ENCODE measurements at places on chromosomes 2 and 18. TPM values are rescaled to one million over a fixed set of nuclear protein-coding genes. Genes with fewer than 3 reads are reported as not detected.
A peak's percentile ranks its signal among the peaks of the same experiment; 100 is the strongest.

DNA sequence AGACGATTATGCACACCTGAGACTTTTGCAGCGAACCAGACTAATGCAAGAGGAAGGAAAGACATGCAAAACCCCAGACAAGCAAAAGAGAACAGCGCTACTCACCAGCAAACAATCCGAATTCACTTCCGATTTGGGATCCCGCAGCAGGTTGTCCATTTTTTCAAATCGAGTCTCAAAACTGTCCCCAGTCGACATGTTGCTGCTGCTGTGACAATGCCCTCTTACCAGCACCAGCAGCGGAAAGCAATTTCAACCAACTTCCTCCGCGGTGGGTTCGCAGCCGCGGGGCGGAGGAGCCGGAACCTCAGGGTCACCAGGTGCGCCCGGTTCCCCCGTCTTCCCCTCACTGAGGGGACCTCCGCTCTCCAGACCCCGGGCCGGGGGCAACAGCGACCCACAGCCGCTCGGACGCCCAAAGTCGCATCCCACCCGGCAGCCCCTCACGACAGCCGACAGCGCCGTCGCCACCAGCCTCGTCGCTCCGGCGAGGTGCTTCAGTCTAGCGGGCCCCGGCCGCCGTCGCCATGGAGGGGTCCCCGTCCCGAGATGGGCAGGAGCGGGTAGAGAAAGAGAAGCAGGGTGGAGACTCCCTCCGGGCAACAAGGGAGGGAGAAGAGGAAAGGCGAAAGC is 784 bp downstream of the ROCK1 start:
- DNase-seq: no peak

DNA sequence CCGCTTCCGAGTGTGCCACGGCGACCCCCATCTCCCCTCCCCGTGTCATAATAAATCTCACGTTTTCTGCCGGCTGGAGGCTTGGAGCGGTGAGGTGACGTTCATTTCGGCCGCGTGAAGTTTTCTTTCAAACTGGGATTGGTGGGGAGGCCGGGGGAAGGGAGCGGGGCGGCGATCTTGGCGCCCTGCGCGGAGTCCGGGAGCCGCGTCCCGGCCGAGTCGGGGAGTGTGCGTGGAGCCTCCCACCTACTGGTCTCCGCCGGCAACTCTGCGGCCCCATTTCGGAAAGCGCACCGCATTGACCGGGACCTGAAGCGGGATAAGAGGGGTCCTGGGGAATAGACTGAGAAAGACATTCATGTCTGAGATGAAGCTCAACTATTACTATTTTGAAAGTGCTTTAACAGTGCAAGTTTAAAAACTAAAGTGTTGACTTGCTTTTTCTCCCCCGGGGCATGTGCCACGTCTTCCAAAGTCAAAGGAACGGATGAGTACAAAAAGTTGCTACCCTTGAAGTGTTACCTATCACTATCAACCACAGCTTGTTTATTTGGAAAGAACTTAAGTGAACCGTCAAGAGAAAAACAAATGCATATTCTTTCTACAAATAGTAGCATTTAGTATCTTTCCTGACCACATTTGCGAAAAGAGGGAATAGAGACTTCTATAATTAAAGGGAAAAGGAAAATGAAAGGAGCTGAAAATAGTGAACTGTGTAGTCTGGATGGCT is 818 bp upstream of the IKZF2 start:
- no peak for DNase-seq

- DNase-seq: no peak
These were observed 158.9 kb downstream of the LDLRAD4 start for GRCh38 chr18:13377496-13377895.

GRCh38 chr2:42392191-42392590 is 31.2 kb upstream of the COX7A2L start:
- DNase-seq: peak; percentile 32

DNA sequence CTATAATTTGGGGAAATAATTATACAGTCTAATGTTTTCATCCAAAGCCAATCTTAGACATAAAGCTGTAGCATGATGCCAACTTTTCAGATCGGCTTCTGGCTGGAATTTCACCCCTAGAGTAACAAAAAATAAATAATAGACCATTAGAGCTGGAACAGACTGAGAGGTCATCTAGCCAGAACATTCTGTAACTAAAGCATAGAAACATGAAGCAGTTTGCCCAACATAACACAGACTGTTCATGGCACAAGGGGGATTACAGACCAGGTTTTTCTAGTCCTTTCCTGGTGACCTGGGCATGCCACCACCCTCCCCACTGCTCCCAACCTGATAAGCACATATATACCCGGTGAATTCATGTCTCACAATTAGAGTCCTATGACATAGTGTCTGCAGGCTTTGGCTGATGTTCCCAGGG is 116.4 kb upstream of the PPP1CB start:
- no peak for DNase-seq

- no peak for DNase-seq
These were observed 73.2 kb upstream of the NCKAP5 start for GRCh38 chr2:133641497-133641896.

GRCh38 chr2:27369471-27370025 is 590 bp downstream of the EIF2B4 start:
- no peak for DNase-seq

DNA sequence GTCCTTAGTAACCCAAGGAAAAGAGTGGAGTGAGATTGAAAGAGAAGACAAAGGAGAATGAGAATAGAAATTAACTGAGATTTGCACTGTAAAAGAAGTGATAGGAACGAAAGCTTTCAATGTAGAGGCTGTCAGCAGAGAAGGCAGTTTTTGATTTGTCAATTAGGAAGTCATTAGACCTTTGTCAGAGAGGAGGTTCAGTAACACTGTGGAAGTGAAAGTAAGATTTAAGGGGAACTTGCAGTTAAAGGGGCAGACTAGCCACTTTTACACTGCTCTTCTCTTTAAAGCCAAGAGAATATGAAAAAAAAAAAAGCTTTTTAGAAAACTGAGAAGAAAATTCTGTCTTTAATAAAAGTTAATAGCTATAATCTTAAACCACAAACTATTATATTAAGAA is 11.5 kb upstream of the KYNU start:
- DNase-seq: no peak

DNA sequence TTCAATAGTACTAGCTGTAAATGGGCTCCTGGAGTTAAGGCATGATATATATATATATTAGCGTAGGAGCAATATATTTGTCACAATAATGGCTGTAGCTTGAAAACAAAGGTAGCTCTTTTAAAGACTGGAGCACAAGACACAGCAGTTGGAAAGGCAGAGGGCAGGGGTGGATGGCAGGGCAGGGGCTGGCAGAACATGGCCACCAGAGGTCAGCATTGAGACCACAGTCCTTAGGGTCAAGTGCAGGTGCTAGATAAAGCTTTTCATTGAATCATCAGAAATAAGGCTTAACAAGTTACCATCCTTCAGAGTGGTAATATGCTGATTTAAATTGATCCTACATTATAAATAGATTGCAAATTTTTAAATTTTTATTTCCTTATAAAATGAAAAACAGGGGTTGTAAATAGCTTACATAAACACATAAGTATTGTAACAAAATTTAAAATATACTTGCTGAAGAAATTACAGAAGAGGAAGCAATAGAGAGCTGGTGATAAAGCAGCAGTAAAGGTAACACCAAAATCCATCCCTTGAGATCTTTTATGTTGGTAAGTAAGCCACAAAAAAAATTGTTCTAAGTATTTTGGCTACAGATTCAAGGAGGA is 161.2 kb upstream of the PIEZO2 start:
- no peak for DNase-seq

DNA sequence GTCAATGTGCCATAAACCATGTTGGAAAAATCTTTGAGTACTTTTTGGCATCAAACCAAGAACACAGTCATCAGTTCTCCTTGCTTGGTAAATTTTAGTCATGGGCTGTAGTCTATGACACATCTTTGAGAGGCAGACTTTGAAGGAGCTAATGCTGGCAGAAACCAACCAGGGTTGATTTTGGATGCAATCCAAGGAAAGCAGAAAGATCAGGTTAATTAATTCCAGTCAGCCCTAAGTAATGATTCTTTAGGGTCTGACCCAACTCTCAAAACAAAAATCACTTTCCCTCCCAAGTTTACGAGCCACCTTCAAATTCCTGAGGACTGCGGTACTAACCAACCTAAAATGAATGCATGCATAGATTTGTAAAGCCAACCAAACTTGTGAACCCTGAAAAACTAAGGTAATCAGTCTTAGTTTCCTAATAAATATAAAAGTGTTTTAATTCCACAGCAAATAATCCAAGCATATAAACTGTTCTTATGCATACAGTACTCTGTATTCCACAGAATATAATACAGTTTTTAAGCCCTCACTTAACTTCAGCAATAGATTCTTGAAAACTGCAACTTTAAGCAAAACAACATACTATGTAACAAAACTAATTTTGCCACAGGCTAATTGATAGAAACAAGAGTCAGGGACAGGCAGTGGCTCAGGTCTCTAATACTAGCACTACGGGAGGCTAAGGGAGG is 22.0 kb downstream of the AP1S3 start:
- DNase-seq: no peak

- peak; percentile 65 for DNase-seq
These were observed 70.2 kb upstream of the DAPL1 start for GRCh38 chr2:158724803-158725381.

- DNase-seq: no peak
These were observed 131.8 kb downstream of the KCNH7 start for GRCh38 chr2:162706770-162707169.

DNA sequence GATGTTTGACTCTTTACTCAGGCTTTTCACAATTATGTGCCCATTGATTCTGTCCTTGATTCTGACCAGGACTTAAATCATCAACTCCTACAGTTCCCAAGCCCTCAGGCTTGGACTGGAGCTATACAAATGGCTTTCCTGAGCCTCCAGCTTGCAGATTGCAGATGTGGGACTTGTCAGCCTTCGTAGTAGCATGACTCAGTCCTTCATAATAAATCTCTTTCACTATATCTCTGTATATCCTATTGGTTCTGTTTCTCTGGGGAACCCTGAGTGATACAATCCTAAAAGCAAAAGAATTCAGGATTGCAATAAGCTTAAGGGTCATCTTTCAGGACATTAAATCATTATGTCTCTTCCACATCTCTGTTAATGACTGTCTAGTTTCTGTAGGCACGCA is 356.6 kb downstream of the RIT2 start:
- no peak for DNase-seq

DNA sequence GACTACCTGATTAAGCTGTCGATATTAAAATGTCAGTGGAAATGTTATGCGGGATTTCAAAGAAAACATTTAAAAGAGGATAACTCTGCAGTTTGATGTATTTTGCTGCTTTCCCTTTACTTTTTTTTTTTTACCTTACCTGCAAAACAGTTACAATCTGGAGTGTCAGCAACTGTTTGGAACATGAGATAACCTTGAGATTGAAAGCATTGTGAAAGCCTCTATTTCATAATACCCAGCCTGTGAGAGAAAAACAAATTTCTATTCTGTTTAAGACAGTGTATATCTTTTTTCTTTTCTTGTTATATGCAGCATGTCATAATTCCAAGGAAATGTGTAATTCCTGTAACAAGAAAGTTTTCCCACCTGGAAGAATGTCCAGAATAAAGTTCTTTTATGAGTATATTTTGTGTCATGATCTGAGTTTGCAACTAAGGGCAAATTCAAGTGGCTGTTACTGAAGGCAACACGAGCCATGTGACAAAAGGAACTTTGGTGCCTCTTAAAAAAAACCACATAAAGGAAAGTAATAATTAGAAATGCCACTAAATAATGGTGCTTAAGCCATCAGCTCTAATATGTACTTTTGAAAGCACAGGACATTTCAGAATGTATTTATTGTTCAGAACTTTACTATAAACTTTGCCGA is 297.0 kb upstream of the DSEL start:
- no peak for DNase-seq

DNA sequence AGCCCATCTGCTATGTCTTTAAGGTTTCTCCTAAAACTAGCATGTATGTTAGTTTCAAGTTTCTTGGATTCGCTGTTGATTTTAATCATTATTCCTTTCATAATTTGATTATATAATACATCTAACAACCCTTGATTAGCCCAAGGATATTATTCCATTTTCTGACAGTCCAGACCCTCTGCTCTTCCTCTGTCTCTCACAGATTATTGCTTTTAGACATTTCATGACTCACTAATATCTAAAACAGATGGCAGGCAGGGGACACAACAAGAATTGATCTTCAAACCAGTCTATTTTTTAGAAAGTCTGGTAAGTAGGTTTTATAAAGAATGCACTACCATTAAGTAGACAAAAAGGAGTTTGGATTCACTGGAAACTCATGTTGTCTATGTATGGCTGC is 162.2 kb downstream of the ANKRD44 start:
- DNase-seq: no peak

- no peak for DNase-seq
These were observed 80.9 kb downstream of the PPP1R1C start for GRCh38 chr2:182066400-182067087.

- DNase-seq: no peak
These were observed 220.8 kb downstream of the SPP2 start for GRCh38 chr2:234271338-234271737.

DNA sequence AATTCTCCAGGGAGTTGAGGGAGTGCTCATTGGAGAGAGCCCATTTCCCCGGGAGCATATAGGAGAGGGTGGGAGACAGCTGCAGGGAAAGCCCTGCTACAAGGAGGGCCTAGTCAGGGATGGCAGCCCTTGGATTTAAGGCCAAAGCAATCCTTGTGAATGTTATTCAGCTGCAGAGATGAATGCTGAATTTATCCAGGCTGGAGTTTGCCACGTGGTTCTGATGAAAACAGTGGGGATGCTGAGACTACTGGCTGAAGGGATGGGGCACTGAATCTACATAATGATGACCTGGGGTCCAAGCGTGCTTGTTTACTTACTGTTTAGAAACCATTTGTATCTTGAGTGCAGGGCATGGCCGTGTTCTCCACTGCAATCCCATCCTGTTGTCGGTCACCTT is 35.6 kb upstream of the RNF149 start:
- DNase-seq: no peak

DNA sequence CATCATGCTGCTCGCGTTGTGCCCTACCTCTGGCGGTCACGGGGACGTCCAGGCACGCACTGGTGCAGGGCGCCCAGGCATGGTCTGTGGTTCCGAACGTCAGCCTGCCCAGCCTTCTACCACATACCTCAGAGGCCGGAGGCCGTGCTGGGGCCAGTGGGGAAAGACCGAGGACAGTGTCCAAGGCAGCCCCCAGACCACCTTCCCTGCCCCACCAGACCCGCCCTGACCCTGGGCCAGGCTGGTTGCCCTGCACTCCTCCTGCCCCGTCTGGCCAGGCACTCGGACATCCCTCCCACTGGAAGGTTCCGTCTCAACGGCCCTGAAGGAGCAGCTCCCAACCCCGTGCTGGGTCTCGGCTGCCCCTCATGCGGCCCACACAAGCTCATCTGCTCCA is 32.8 kb downstream of the SLC66A2 start:
- DNase-seq: peak; percentile 65

- no peak for DNase-seq
These were observed 667.0 kb downstream of the TSN start for GRCh38 chr2:122422384-122422991.

GRCh38 chr2:120979398-120979797 is 243.7 kb downstream of the GLI2 start:
- no peak for DNase-seq

Gene TMEM237
- 29.5 TPM for total RNA-seq

Gene RFTN2
- total RNA-seq: 10.8 TPM

Gene PRSS56
- total RNA-seq: not detected

Gene ECEL1
- not detected for total RNA-seq

Gene CDH20
- total RNA-seq: not detected

Gene CYP26B1
- total RNA-seq: 6.9 TPM

Gene PIEZO2
- 5.9 TPM for total RNA-seq

Gene RNASEH1
- 17.2 TPM for total RNA-seq

Gene ASB18
- total RNA-seq: not detected

Gene LOXL3
- 6.1 TPM for total RNA-seq

Gene OTX1
- not detected for total RNA-seq

Gene SIX3
- total RNA-seq: not detected

Gene TTC21B
- total RNA-seq: 40.5 TPM

Gene ARPC2
- total RNA-seq: 284 TPM

Gene SATB2
- total RNA-seq: 7.4 TPM

Data from vagina (tissue), 2 donors.